Amygdala (tissue), 56 donors: ENCODE measurements at places on chromosomes 13 and 19.

DNA sequence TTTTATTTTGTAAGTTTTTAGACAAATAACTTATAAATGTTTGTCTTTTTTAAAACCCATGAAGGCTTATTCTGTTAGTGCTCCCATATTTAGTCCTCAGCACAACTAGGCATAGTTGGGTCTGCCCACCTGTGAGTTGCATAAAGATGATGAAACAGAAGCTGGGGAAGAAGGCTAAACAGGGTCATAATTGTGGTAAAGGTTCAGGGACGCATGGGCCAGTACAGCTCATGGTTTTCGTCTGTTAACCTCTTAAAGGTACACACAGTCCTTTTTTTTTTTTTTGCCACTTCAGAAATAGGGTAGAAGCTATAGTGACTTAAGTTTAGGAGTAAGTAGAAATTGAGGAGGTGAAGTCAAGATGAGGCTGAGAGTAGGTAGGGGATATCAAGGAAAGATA is 58.3 kb downstream of the TM9SF2 start:
- no peak for DNase-seq

DNA sequence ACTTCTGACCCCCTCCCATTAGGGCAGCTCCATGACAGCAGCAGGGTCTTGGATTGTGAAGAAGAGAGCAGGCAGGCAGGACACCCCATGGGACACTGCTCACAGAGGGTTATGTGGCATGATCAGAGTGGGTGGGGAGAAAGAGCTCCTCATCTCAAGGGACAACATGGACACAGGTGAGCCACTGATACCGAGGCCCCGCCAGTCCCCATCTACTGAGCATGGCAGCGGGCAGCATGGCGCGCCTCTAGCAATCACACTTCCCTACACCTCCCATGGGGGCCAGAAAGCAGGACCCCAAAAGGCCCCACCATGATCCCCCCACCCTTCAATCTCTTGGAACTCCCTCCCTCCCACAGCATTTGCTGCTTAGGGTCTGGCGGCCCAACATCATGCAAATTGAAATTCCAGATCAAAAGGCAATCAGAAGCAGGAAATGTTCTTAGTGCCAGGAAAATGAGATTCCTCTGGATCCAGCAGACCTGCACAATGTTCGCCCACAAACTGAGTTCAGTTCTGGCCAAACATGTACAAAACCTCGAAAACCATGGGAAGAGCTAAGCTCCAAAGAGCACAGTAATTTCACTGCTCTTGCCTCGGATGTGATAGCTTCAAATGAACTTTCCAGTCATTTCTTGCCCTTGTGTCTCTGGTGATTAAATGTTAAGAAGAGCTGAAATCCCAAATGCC is 14.8 kb downstream of the DOCK9 start:
- no peak for DNase-seq

DNA sequence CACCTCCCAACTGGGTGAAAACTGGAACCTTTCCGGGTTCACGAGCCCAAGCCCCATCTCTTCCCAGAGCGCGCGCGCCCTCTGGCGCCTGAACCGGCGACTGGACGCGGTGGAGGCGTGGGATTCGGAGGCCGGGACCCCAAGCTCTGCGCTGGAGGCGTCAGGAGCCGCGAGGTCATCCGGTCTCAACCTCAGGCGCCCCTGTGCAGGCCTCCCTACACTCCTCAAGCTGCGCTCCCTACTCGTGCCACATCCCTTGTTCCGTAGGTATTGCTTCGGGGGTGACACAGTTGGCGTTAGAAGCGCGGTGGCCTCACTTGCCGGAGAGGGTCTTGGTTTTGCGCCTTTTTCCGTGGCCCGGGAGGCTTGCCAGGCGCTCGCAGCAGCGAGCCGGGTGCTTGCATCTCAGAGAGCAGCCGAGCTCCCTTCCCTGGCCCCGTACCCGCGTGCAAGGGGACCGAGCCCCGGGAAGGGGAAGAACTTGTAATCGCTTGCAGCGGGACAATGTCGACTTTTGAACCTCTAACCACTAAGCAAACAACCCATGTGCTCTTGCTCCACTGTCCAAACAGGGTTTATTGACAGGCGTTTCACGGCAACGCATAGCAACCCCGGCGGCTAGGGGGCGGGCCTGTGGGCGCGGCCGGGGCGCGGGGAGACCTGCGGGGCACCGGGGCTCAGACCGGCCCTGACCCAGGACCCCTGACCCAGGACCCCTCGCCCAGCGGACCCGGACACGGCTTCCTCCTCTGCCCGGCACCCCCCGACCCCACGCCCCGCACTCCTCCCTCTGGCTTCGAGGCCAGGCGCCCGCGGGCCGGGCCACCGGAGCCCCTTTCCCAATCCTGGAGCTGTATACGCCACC is 8.5 kb downstream of the CDX2 start:
- DNase-seq, result no peak

GRCh38 chr19:6055013-6055795 is 55.1 kb downstream of the RFX2 start:
- DNase-seq, result no peak

- DNase-seq, result no peak
These were observed 258.2 kb upstream of the STARD13 start for GRCh38 chr13:33543631-33544265.

- no peak for DNase-seq
These were observed 28.1 kb downstream of the MPND start for GRCh38 chr19:4371247-4372164.

GRCh38 chr13:99191900-99192399 is 8.7 kb upstream of the UBAC2 start:
- no peak for DNase-seq

DNA sequence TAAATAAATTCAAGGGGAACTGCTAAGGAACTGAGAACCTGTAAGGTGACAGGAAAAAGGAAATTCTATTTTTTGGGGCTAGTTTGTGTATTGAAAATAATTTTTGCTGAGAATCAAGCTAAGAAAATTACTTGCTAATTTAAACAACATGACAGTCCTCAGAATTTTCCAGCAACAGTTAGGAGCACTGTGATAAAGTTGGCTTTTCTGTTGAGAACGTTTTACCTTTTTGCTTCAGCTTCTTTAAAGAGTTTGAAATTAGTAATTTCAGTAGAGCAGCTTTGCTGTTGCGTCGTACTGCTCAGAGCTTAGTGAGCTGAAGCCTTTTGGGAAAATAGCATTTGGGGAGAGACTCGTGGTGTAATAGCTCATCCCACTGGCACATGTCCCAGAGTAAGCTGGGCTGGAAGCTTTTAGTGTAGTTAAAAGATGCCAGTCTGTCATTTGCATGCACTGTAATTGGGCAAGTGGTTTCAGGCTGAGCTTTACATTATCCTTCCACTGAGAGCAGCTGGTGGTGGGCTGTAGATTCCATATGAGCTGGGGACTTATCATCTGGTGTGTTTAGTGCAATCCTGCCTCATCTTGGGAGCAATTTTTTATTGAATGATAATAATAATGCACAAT is 69.8 kb downstream of the LRCH1 start:
- DNase-seq, result no peak

- no peak for DNase-seq
These were observed 7.4 kb downstream of the ZNF586 start for GRCh38 chr19:57776764-57777296.

DNA sequence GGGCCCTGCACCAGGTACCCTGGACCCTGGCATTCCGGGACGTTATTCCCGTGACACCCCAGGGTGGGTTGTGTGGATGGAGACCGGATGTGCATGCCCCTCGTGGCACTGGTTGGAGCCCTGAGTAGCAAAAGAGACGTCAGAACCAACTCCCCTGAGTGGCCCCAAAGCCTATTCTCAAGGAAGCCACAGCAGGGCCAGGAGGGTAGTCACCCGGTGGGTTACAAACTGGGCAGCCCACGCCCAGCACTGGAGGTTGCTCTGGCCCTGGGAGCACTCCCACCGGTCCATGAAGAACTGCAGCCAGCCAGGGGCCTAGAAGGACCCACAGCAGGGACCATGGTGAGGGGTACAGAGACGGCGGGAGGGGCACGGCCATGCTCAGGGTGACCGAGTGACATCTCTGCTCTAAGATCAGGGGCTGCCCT is 7.5 kb downstream of the KLF16 start:
- DNase-seq, result no peak

DNA sequence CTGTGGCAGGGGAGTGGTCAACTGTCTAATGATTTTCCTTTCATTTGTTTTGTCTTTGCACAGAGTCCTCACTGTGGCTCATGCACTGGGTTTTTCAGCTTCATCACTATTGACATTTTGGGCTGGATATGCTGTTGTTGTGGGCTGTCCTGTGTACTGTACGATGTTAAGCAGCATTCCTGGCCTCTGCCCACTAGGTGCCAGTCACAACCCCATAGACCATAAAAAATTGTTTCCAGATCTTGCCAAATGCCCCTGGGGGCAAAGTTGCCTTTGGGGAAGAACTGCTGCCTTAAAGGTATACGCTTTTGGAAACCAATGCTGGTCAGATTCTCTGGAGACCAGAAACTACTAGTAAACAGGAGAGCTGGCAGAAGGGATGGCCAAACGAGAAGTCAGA is 310.4 kb downstream of the SPRY2 start:
- DNase-seq, result no peak

- no peak for DNase-seq
These were observed 15.9 kb upstream of the PAK4 start for GRCh38 chr19:39109641-39110040.

DNA sequence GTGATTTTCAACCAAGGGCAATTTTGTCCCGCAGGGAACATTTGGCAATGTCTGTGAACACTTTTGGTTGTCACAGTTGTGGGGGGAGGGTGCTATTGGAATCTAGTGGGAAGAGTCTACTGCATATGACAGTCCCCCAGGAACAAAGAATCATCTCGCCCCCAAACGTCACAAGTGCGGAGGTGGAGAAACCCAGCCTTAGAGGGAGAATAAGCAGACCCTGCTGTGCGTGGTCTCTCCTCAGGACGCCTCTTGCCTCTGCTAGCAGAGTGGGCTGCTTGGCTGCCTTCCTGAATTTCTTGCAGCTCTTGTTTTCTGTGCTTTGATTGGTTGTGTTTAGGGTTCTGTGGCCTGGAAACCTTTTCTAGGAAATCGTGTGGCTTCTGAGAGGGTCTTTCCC is 42.5 kb downstream of the NFIX start:
- DNase-seq, result no peak

DNA sequence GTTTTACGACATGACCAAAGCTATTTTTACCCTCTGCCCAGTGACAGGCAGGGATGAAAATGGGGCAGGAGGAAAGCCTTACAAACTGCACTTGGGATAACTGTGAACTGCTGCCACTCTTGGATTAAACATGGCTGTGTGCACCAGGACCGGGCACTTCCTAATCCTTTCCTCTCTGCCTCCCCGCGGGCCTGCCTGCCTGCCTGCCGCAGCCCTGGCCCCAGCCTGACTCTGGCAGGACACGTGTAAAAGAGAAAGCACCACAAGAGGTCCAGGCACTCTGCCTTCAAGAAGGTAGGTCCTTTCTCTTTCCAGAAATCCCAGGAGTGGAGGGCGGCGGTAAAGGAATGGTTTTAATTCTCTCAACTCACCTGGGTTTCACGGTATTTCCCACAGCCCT is 4.8 kb downstream of the TSHZ3 start:
- no peak for DNase-seq

- DNase-seq, result no peak
These were observed 34.5 kb upstream of the UQCRFS1 start for GRCh38 chr19:29247471-29247870.

DNA sequence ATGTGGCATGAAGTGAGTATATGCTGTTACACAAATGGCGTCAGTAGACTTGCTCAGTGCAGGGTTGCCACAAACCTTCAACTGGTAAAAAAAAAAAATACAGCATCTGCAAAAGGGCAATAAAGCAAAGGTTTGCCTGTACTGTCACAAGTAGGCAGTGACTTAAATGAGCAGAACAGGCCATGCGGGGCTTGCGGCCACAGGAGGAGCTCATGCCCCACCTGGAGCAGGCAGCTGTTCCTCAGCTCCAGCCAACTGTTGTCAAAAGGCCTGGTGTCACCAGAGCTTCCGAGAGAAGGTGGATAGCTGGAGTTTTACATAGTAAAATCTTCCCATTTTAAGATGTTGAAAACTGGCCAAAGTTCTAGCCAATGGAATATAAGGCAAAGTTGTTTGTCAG is 7.7 kb downstream of the ATP7B start:
- DNase-seq, result no peak

DNA sequence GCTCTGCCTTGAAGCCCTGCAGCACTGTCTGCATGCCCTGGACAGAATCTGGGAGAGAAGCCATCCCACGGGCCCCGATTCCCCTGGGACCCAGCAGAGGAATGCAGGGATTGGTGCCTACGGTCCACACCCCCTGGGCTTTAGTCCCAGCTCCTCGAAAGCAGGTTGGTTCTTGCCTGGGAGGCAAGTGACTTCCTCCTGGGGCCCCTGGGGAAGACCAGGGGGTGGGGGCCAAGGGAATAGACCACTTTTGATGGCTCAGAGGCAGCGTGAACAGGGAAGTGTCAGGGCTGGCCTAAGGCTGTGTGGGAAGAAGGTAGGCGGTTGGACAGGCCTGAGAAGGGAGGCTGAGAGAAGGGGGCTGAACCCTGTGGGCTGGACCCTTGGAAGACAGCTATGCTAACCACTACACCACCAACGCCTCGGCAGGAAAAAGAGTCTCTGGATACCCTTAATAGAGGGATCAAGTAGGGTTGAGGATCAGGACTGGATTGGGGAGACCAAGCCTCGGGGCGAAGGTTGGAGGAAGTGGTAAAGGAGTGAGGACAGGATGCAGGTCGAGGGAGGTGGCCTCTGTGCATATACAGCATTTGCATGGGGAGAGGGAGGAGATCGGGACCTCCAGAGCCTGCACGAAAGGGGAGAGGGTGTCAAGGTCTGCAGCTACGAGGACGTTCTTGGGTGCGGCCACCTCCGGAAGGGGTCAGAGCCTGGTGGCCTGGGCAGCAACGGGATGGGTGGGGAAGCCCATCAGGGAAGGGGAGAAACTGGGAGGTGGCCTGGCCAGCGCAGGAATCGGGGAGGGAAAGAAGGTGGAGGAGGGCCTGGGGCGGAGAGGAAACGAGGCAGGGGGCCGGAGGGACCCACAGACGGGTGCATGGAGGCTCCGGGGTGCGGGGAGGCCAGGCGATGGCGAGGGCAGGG is 709 bp downstream of the DPP9 start:
- peak; percentile 20 for DNase-seq

- no peak for DNase-seq
These were observed 670.5 kb upstream of the ARGLU1 start for GRCh38 chr13:107238262-107238981.
